ENCODE measurements at places on chromosomes 13 and 19. TPM values are rescaled to one million over a fixed set of nuclear protein-coding genes. Genes with fewer than 3 reads are reported as not detected.
A peak's percentile ranks its signal among the peaks of the same experiment; 100 is the strongest.

The SHC2 gene
- total RNA-seq: 21.9 TPM

The CNFN gene
- total RNA-seq: 0.88 TPM

The NLRP9 gene
- not detected for total RNA-seq

The TUBB4A gene
- 0.42 TPM for total RNA-seq

The ZNF665 gene
- total RNA-seq: 3.5 TPM

The TNNT1 gene
- total RNA-seq: not detected

The JSRP1 gene
- total RNA-seq: not detected

The WASF3 gene
- total RNA-seq: 25.6 TPM

GRCh38 chr13:71252184-71252704 lies 614.8 kb downstream of the DACH1 start:
- no peak for DNase-seq

GRCh38 chr19:19067276-19068072 lies 3.7 kb downstream of the SLC25A42 start:
- DNase-seq: no peak

- no peak for DNase-seq
Measured at GRCh38 chr13:73365681-73366080, 306.9 kb downstream of the KLF5 start.

- DNase-seq: no peak
Measured at GRCh38 chr19:51368366-51369282, at the start of gene CLDND2. Gene CLDND2 (minus strand): TSS chr19:51369003. CDS start chr19:51368577, 426 bp downstream.

GRCh38 chr19:15640294-15640903 lies at the start of gene CYP4F3:
Gene CYP4F3 (plus strand): TSS chr19:15640897. CDS start chr19:15641416, 519 bp downstream.
- DNase-seq: no peak

DNA sequence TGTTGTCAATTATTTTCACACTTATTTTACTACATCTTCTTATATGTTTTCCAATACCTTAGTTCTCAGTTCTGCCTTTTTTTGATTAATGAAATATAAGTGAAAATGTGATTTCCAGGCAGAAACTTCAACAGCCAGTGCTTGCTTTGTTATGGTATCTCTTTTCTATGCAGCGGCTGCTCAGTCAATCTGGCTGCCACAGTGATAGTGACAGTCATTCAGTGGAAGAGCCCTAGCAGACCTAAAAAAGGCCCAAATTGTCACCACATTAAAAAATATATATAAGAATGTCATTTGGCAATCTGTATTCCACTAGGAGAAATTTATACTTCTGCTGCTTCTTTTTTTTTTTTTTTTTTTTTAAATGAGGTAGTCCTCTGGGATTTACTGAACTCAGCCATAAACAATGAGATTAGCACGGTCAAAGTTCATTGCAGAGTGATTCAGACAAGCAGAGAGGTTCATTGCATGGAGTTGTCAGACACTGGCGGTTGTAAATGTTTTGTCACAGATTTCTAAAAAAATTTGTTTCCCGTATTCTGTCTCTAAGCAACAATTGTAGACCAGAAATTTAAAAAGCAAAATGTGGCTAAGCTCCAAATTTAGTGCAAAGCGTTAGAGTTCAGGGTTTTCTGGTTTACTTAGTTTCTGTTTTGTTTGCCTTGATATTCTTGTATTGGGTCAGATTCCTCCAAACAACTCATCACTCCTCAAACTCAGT lies 94.7 kb upstream of the PRR20A start:
- peak; percentile 34 for DNase-seq

DNA sequence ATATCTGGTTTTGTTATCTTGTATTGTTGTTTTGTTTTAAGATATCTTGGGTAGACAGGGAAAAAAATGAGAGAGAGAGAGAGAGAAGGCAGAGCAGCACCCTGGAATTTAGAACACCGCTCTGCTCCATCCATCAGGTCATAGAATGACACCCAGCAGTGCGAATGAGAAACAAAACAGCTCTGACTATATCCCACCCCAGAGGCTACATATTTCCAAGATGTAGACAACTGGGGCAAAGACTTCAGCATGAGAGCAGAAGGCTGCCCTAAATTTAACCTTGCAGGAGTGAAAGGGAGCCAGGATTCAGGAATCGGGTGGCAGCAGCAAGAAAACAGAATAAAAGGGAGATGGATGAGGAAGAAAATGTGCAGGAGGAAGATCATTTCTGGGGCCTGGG lies 46.5 kb downstream of the TNFSF13B start:
- DNase-seq: no peak

GRCh38 chr19:2867025-2867991 lies at the start of gene ZNF556:
Gene ZNF556 (plus strand): TSS chr19:2867335. CDS start chr19:2867422, 87 bp downstream.
- no peak for DNase-seq

- no peak for DNase-seq
Measured at GRCh38 chr13:93496985-93497673, 270.5 kb downstream of the GPC6 start.

- peak; percentile 82 for DNase-seq
Measured at GRCh38 chr13:98173431-98174152, 3.5 kb downstream of the RNF113B start.

DNA sequence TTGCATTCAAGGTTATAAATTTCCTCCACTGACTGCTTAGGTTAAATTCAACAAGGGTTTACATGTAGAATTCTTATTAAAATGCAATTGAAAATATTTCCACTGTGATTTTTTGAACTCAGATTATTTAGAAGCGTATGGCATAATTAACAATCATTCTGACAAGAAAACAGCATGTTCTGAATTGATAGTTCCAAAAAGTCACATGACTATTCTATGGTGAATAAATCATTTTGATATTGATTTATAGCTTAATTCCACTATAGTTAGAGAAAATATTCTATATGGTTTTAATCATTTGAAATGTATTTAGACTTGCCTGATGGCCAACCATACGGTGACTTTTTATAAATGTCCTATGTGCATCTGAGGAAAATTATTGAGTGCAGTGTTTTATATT lies 3.0 kb downstream of the ZNF577 start:
- DNase-seq: no peak

- no peak for DNase-seq
Measured at GRCh38 chr13:52061587-52061986, 37.1 kb downstream of the UTP14C start.

DNA sequence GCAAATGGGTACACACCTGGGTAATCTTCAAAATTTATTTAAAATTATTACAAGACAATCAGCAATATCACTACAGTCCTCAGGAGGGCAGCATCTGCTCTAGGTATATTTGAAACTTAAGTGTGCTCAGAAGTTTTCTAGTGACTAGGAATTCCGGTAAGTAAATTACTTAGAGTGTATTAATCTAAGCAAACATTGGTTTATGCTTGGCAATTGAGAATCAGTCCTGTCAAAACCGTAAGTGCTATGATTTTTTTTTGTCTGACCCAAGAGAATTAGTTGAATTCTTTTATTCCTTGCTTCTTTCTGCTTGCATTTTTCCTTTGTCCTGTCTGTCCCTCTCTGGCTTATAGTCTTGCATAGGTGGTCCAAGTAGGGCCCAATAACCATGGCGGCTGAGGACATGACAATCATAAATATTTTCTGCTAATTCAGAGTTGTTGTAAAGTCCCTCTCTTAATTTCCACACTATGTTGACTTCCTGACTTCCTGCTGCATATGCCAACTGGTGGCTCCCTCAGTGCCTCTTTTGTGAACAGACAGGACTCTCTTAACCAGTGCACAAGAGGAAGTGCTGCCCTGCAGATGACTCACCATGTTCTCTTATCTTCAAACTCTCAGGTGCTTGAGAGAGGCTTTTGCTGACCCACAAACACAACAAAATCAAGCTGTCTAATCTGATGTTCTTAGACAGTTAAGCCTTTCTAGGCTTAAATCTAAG lies 82.2 kb downstream of the SLAIN1 start:
- DNase-seq: no peak

- DNase-seq: no peak
Measured at GRCh38 chr19:28961772-28962500, 251.0 kb downstream of the UQCRFS1 start.

DNA sequence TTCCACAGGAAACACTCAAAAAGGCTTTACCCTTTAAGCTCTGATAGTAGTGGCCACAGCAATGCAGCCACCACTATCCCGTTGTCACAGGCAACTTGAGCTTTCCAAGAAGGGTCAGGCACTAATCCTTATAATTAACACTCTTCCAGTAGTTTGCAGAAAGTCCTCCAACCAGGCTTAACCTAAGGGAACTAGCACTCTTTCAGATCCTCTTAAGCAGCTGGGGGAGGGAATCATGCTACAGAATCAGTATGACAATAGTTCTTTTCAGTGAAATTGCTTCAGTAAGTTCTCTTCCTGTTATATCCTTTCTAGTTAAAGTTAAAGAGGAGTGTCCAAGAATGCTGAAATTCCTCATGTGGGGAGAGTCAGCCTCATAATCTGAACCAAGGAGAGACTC lies 82.2 kb downstream of the TNFSF11 start:
- DNase-seq: no peak

DNA sequence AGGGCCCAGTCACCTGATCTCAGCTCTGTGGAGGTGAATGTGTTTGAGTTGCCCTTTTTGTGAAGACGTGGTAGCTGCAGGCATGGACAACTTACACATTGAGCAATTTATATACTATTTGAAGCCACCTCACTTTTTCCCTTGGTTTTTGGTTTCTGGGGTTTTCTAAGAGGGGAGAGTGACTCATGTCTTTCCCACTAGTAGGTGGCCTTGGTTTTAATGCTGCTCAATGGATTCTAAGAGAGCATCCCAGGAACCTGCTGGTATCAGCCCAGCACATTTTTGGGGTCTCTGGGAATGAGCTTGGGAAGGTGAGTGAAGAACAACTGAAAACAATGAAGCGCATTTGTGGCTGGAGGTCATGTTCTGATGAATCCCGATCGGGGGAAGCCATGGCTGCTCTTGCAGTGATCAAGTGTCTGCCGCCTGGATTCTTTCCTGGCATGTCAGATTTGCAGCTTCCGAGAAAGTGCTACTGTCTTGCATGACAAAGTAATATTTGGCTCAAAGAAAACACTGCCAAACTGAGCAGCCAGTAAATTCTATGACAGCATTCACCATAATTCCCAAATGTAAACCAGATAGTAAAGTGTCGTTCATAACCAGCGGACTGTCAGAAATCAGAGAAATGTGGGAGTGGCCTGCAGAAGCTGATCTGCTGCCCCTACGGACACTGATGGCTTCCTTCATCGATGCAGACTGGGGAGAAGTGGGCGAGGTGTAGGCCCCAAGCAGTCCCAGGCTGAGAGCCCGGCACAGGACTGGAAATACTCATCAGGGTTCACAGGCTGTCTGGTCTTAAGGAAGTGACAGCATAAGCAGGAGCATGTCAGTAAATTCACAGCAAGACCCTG lies 98.7 kb downstream of the COL4A2 start:
- DNase-seq: no peak

DNA sequence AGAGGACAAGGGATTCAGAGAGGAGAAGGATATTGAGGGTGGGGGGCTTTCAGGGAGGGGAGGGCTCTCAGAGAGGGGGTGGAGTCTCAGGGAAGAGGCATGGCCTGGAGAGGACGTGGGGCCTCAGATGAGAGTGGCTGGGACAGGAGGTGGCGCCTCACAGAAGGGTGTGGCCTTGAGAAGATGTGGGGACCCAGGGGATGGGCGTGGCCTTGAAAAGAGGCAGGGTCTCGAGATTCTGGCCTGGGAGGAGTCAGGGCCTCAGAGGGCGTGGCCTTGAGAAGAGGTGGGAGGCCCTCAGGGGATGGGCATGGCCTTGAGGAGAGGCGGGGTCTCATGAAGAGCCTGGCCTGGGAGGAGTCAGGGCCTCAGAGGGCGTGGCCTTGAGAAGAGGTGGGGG lies 23.7 kb upstream of the TNFSF14 start:
- peak; percentile 75 for DNase-seq

- no peak for DNase-seq
Measured at GRCh38 chr13:45826731-45827130, 24.8 kb downstream of the SIAH3 start.

- DNase-seq: no peak
Measured at GRCh38 chr19:46221981-46222610, 7.4 kb upstream of the IGFL1 start.

DNA sequence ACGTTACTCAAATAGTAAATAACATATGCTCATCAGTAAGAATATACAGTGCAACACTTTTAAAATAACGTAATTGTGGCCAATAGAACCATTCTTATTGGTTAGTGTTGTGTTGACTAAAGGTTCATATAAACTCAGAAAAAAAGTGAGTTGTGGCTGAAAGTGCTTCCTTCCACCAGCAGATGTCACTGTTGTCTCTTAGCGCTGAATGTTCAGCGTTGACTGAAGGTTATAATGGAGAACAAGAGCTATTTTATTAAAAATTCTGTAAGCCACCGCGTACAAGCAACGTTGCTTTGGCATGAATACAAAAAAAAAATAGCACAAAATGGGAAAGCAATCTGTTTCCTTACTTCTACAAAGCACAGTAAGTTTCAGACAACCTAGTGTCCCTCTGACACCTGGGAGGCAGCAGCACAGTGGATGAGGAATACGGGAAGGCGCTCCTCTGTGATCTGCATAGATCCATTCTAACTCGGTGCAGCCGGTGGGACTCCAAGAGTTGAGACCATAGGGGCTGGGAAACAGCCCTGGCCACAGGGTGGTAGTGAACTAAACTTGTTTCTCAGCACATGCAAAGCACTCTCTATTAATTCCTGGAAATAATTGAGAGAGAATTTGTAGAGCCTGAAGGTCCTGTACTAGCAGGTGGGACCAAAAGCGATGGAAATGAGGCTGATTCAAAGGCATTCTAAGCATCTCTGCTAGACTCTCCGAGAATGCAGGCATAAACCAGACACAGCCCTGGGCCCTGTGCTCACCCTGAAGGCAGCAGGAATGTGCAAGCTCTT lies 23.9 kb upstream of the OXGR1 start:
- DNase-seq: no peak

GRCh38 chr13:77952276-77952675 lies 33.6 kb upstream of the EDNRB start:
- no peak for DNase-seq

- no peak for DNase-seq
Measured at GRCh38 chr13:33236021-33236420, 49.5 kb downstream of the STARD13 start.

GRCh38 chr19:30682999-30683536 lies 310.9 kb downstream of the ZNF536 start:
- peak; percentile 93 for DNase-seq

GRCh38 chr13:23615395-23616081 lies 45.3 kb downstream of the TNFRSF19 start:
- no peak for DNase-seq

GRCh38 chr13:41697578-41697977 lies 240.2 kb downstream of the RGCC start:
- no peak for DNase-seq

Measured in posterior vena cava (tissue), 2 donors.